Stimulated activated CD8-positive, alpha-beta memory T cell treated with anti-CD3 and anti-CD28 coated beads, Interleukin-4, amount 100 ng/mL, for 48 hours (primary cell): ENCODE measurements at places on chromosomes 16 and 17.

- DNase-seq: no peak
These were observed 488 bp upstream of the NTN3 start for GRCh38 chr16:2470603-2471015.

- no peak for DNase-seq
These were observed 354.8 kb downstream of the SEC14L1 start for GRCh38 chr17:77495575-77495974.

DNA sequence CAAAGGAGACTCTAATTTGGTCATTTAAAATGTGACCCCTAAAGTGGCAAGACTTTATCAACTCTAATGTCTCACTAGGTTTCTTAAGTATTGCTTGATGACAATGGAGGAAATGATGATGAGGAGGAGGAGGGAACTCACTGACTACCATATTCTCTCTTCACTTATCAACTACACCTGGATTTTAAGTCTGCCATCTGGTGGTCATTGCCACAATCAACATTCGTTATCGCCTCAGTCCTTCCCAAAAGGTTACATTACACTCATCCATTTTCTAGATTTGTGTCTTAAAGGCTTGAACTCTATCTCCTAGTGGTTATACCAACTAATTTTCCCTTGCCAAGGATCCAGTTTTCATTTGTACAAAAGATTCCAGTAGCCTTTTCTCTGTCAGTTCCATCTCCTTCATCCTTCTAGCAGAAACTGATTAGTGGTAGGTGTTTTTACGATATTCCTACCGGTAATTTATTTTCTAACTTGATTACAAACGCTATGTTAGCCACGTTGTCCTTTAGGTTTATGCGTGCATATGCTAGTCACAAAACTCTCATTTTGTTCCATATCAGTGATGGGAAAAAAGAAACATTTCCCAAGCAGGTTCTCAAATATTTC, 114.6 kb upstream of the NOG start:
- no peak for DNase-seq

- no peak for DNase-seq
These were observed 18.0 kb upstream of the ZNF629 start for GRCh38 chr16:30805056-30805369.

DNA sequence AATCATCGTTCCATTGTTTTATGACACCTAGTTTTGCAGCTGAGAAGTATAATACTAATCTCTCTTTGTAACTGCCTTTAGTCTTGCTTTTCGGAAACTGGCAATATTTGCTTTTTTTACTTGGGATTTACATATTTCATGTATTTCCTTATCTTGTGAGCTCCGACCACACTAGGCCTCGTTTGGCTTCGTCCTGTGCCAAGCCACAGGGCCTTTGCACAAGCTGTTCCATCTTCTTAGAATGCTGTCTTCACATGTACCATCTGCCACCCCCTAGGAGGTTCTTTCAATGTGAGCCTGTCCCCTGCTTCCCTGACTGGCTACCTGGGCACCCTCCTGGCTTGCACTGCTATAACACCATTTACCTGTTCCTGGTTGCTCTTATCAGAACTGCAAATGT, 77.2 kb downstream of the SHISA6 start:
- DNase-seq: no peak
